KG1 (cell line): ENCODE measurements at places on chromosomes 12 and 14.

DNA sequence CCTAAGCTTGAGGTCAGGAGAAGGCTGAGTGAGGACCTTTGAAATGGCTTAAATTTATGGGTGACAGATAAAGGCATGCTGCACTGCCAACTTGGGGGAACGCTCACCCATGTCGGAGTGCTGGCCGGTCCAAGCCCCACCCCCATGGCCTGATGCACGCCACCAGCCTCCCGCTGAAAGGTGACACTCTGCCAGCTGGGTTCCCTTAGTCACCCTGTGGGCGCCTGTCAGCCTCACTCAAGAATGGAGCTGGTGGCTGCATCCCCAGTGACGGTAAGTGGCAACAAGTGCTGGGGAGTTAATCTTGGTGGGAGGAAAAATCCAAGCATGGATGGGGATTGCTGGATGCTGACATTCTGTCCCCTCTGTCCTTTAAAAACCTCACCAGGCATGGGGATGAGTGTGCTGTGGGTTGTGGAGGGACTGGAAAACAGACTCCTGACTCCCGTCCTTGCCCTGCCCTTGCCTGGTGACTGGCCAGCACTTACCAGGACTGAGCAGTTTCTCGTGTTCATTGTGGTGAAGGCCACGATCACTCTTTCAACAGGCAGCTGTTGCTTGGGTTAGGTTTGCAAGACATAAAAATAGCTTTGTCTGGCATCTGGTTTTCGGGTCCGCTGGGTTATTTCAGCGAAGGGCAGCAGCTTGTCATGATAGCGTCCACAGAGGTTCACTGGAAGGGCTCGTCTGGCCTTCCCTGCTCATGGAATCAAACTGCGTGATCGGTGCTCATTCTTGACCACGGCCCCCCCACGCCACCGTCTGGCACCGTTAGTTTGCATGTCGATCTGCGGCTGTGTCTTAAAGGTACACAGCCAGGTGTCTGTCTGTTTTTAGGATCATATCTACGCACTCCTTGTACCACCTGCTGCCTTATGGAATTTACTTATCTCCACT is 15.0 kb downstream of the ACACB start:
- no peak for DNase-seq

- no peak for DNase-seq
Measured at GRCh38 chr12:110046451-110047187, 1.7 kb downstream of the C12orf76 start.

GRCh38 chr12:88604646-88605045 is 24.4 kb upstream of the KITLG start:
- no peak for DNase-seq

- no peak for DNase-seq
Measured at GRCh38 chr14:26791117-26791806, 193.4 kb upstream of the NOVA1 start.

DNA sequence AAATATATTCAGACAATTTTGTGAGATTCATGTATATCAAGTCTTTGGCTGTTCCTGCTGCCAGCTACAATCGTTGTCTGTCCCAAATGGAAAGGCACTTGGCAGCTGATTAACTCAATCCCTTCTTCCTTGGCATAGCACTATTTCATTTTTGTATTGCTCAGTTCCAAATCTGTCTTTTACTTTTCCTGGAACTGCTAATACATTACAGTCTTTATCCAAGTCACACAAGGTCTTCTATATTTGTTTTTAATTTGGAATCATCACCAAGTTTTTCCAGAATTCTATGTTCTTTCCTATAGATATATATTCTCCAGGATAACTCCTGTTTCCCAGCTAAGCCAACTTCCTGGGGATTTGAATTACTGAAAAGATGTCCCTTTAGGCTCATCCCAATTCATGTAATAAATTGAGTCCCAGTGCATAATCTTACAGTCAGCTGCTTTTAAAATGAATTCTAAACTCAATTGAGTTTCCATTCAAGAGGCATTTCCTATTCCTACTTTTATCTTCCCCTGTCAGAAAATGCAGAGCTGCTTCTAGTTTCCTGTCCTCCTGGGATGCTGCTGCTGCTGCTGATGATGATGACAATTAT is 45.9 kb downstream of the DYRK2 start:
- no peak for DNase-seq

GRCh38 chr12:40078266-40078665 is 27.6 kb downstream of the SLC2A13 start:
- no peak for DNase-seq

GRCh38 chr12:29519585-29520182 is 22.2 kb upstream of the OVCH1 start:
- no peak for DNase-seq

GRCh38 chr12:126554625-126555024 is 1489.4 kb downstream of the AACS start:
- DNase-seq = no peak

DNA sequence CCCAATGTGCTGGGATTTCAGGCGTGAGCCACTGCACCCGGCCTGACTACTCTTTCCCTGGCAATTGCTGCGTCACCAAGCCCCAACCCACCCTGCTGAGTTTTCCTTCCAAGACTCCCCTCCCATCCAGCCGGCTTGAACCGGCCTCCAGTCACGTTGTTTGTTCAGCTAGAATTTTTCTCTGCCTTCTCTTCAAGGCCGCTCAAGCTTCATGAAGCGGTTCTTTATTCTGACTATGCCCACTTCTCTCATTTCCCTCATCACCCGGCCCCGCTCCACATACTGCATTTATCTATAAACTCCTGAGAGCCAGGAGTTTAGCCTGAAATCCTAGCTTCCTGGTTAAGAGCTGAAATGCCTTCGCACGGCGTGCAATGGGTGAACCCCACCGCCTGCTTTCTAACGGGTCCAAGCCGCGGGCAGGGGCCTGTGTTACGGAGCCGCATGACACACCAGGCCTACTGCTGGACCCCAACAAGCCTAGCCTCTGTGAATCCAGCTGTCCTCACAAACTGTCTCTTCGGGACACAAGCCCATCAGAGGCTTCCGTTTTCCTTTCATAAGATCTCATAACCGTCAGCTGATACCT is 999 bp upstream of the DCAF4 start:
- no peak for DNase-seq
